Naive thymus-derived CD8-positive, alpha-beta T cell (primary cell): ENCODE measurements at places on chromosomes 5 and 9.

- DNase-seq: no peak
Observed at GRCh38 chr9:4243113-4243512, 56.8 kb downstream of the GLIS3 start.

GRCh38 chr5:170636801-170637477, 133.1 kb downstream of the KCNIP1 start:
- no peak for DNase-seq

DNA sequence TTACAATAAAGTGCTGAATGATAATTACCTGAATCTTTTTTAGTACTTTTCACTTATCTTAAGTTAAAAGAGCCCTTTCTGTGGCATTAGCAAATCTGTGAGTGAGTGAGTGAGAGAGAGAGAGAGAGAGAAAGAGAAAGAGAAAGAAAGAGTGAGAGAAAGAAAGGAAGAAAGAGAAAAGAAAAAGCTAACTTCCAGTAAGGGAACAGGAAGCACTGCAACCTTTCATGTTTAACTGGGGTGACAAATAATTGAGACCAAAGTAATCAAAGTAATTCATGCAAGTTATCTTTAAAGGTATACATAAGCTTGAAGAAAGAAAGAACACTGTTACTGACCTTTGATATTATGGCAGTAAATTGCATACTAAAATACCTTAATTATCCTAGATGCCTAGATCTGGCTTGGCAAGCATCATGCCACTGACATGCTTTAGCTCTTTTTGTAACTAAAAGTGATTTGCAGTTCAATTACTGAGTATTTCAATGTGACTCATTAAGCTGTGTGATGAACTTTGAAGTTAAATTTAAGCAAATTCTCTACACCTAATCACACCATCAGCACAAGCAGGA, 21.7 kb downstream of the FEM1C start:
- no peak for DNase-seq

DNA sequence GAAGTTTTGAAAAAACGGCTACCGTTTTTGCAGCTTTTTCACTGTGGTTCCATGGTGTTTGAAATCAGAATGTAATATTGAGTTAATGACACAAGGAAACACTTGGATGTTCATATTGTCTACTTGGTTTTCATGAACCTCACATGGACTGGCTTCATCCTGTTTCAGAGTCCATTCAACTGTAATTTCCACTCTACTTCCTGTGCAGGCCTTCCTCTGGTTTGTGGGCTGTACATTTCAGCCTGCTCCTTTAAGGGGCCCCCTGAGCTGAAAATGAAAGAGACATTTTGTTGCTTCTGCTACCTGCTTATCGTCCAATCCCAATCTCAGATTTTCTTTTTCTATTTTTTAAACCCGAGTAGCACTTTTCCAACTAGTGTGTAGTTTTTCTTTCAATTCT, 41.8 kb upstream of the CDKN2B start:
- DNase-seq: no peak

DNA sequence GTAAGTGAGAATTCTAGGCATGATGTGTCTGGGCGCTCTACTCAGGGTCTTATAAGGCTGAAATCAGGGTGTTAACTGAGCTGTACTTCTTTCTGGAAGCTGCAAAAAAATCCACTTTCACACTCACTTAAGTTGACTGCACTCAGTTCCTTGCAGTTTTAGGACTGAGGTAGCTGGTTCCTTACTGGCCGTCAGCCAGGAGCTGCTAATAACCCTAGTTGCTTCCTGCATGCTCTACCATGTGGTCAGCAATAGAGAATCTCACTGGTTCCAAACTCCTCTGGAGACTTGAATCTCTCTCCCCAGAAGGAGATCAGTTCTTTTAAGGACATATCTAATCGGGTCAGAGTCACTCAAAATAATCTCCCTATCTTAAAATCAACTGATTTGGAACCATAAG, 911.2 kb downstream of the EFNA5 start:
- DNase-seq: no peak

DNA sequence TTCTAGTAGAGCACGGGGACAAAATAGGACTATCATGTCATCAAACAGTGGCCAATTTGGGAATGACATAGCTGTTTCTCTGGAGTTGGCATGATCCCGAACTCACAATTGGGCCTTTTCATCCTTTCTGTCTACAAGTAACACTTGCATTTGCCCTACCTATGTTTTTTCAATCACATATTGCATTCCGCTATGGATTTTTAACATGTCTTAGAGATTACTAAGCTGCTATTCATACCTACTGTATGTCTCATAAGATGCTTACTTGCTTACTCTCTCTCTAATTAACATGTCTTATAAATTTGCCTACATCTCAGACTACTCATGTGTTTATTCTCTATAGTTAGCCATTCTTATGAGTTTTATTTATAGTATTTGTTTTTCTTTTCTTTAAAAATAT, 341.2 kb upstream of the CTNND2 start:
- no peak for DNase-seq

DNA sequence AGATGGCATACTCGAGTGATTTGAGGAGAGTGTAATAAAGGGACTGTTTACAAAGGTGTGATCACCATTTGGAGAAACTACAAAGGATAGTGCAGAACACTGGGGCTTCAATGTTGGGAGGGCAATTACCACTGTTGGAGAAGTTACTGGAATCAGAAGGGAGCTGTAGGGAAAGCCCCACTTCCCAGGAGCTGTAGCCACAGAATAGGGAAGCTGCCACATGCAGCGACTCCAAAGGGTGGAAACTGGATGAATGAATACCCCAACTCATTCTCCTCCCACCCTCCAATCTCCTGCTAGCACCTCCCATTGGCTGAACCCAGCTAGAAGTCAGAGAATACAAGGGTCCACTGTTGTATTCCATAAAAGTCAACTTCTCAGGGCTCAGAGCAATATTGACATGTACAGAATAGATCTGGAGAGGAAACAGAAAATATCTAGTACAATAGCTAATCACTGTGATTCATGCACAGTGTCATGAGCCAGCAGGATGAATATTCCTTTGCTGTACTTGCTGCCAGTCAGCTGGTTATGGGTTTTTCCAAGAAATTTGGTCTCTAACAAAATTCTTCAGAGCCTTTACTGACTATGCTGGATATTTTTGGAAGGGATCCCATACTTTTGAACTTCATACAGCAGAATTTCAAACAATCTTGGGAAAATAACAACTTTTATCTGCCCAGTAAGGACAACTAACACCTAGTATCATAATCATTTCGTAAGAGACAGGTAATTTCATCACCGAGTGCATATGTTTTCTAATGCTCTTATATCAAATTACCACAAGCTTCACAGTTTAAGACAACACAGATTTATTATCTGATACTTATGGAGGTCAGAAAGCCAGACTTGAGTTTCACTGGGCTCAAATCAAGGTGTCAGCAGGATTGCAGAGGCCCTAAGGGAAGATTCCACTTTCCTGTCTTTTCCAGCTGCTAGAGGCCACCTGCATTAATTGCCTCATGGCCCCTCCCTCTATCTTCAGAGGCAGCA, 39.6 kb downstream of the PDCD1LG2 start:
- DNase-seq: no peak

GRCh38 chr9:90821697-90822096, 20.1 kb downstream of the SYK start:
- DNase-seq: no peak

- DNase-seq: no peak
Observed at GRCh38 chr9:132731230-132731629, 61.0 kb downstream of the GTF3C4 start.

GRCh38 chr5:54705994-54706653, 188.6 kb downstream of the SNX18 start:
- DNase-seq: no peak

DNA sequence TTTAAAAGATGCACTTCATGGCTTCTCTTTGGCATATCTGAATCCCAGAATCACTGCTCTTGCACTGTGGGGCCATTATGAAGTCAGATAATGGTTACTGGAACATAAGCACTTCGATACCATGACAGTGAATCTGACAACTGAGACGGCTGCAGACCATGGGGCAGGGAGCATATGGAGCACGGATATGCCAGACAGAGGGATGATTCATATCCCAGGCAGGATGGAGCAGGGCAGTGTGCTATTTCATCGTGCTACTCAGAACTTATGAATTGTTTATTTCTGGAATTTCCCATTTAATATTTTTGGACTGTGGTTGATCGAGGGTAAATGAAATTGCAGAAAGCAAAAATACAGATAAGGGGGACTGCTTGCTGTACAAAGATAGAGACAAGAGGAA, 145.0 kb downstream of the EGFLAM start:
- DNase-seq: no peak

DNA sequence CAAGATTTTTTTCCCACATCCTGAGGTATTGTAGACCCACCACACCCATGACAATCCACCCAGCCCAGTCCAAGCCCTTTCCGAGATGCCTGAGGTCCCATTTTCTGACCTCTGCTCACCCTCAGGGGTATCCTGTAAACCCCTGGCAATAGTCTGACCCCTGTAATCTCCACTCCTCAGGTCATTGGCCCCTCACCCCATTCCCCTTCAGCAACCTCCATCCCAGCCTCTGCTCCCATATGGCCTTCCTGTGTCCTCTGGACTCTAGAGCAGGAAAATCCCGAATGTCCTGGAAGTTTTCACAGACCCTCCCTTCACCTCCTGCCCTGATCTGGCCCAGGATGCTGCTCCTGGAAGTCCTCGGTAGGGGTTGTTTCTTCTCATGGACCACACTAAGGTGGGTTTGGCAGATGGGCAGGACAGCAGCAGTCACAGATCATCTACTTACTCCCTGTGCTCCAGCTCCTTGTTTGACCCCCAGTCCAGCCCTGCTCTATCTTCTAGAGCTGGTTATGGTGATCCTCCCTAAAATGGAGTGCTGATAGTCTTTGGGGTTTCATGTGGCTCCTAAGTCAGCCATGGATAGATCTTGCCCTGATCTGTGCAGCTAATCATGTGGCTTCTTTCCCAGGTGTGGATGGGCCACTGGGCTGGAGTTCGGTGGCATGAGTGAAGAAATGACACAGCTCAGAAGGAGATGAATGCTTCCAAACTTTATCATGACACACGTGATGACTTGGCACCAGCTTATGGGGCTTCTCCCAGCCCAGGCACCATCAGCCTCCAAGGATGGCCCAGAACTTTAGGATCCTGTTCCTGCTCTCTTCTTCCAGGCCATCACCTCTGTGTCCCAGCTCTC, 12.0 kb upstream of the ACSL6 start:
- no peak for DNase-seq

GRCh38 chr9:11103525-11103924, 490.7 kb upstream of the PTPRD start:
- DNase-seq: no peak

DNA sequence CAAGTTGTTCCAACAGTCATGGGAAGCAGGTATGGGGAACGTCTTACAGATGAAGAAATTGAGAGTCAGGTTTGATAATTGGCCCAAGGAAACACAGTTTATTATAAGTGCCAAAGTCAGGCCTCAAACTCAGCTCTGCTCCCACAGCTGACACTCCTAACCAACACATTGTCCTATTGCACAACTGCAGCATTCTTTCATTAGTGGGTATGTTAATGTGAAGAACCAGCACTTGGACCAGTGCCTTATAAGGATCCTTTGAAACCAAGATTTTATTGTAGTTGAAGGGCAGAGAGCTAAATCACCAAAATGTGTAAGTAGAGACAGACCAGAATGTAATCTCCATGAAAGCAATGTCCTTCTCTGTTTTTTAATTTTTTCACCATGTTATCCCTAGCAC, 56.1 kb downstream of the GRIA1 start:
- DNase-seq: no peak

DNA sequence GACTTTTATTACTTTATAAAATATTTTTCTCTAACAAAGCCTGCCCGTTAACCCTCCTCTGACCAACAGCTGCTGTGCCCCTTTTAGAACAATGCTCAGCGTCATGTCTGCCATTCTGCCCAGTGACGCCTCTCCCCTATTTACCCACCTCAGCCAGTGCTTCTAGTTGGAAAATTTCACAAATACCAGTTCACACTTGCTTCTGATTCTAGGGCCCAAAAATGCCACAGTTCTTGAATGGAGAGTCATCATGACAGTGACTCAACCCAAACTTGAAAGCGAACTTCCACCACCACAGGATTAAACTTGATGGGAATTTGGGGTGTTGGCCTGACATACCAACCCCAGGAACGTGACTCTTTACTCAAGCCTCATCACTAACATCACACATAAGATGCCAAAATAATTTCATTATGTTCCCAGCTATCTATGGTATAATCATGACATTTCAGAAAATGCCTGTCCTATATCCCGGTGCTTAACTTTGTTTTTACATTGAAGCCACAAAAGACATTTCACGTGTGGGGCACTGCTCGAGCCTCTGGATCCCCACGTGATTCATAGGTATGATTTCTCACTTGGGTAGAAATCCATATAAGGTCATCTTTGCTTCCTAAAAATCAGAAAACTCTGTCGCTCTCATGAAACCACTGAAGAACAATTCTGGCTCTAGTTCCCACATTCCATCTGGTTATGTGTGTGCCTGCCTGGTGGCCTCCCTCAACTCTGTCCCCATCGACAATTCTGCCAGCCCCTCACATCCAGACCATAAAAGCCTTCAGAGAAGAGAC, 220.9 kb downstream of the ACTL7B start:
- no peak for DNase-seq

DNA sequence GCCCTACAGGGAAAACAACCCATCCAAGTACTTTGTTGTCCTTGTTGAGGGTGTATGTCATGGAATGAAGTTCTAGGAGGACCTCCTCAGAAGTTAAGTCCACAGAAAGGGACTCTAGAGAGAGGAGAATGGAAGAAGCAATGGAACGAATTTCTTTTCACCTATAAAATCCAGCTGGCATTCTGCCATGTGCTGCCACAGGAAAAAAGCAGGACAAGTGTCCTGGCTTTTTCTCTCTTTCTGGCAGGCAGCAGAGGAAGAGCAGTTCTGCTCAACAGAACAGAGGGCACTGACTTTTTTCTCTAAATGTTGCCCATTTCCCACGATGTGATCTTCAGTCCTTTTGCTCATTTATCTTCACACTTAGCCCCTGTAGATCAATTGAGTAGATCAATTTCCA, 240.8 kb downstream of the MCTP1 start:
- no peak for DNase-seq

DNA sequence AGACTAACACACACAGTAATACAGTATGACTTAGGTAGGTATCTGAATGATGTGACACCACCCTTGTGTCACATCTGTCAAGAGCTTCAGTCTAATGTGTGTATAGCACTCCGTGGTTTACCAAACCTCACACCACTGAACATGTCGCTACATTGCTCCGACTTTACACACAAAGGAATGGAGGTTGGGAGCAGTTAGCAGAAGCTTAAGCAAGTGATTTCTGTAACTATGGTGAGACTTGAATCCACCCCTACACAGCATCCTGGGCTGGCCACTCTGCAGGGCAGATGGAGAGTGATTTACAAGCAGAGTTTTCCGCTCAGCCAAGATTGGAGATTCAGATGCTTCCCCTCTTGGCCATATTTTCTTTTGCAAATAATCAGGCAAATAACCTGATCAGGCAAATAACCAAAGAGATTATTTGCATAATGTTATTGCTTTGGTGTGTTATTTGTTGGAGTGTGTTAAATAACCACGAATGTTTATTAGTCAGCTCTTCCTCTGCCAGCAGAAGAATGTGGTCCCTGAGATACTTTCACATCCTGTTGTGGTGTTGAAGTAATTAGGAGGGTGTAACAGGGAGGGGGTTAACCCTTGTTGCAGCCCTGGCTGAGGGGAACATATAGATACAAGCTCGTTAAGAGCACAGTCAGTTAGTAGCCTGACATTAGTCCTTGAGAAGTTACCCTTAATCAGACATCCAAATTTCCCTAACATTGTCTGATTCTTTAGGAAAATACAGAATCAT, 92.8 kb downstream of the SNX18 start:
- DNase-seq: peak; percentile 3
